Globus pallidus (tissue), 1 donor: ENCODE measurements at places on chromosomes 5 and 9.

GRCh38 chr5:170310256-170310926 is 12.8 kb upstream of the LCP2 start:
- DNase-seq: no peak

- no peak for DNase-seq
Measured at GRCh38 chr9:98765256-98765655, 31.1 kb downstream of the ANKS6 start.

GRCh38 chr5:641331-641765 is 29.2 kb downstream of the CEP72 start:
- DNase-seq: no peak

DNA sequence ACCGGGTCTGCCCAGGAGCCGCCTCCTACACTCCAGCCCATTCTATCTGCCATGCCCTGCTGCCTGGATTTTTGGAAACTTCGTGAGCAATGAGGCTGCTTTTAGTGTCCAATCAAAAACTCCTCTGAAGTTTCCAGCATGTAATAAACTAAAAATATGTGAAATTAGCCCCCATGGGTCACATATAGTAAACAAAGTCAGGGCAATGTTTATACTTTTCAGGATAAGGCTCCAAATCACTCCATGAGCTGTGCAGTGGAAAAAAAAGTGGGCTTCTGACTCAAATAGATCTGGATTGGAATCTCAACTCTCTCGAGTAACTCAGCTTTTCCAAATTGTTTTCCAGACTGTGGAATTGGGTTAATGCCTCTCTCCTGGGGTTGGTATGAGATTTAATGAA is 68.2 kb downstream of the PIK3R1 start:
- no peak for DNase-seq

DNA sequence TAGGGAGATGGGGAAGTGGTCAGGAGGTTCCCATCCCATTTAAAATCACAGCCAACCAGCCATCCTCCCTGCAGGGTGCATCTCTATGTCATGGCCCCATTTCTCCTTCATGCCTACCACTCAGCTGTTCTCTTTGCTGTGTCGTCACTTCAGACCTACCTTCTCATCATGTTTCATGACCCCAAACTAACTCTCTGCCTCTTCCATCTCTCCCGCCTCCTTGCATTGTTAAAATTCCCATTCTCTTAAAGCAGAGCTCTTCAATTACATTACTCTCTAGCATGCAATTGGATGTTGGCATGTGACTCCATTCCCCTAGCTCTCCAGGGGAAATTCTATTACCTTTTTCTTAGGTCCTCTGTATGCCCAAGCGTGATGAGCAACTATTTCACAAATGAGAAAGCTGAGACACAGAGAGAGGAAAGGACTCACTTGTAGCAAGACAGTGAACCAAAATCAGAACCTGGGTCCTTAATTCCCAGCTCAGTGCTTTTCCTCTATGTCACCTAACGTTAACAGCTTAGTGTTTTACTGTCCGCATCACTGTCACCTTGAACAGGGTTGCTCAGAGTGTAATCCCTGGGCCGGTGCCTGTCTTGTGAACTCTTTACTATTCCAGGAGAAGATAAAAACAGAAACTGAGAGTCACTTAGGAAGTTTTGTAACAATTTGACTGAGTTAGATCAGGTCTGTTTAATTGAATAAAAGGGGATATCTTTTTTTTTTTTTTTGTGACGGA is 28.1 kb downstream of the PDE6A start:
- DNase-seq: no peak

- DNase-seq: no peak
Measured at GRCh38 chr5:74949976-74950375, 83.8 kb upstream of the FAM169A start.

DNA sequence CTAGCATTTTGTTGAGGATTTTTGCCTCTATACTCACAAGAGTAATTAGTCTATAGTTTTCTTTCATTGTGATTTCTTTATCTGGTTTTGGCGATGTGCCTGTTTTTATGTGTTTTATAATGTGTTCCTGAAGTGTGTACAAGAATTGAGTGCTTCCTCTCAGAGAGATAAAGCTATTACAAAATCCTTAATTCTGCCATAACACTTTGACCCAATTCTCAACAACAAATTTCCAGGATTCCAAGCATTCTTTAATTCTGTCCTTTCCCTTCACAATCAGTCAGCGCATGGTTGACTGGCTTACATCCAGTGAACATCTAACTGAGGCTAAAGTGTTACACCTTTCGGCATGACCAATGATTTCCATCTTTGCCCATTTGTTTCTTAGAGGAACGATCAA is 282.9 kb upstream of the MVB12B start:
- no peak for DNase-seq

DNA sequence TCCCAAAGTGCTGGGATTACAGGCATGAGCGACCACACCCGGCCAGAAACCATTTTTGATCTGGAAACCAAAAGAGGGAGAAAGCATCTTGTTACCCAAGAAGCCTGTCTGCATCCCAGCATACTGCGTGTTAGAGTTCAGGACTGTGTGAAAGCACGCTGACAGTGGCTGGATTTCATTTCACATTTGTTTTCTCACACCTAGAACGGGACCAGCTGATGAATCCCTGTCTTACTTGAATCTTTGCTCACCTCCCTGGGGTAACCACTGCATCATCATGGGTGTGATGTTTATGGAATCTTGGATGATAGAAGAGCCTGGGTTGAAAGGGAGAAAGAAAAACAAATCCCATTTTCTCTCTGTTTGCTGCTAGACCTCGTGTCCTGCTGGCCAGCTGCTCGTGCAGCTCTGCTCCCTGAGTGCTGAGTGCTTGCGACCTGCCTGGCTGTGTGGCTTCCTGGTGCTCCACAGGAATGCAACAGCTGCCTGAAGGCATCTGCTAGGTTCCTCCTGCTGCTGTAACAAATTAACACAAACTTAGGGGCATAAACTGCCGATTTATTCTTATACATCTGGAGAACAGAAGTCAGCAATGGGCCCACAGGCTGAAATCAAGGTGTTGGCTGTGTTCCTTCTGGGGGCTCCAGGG is 378.3 kb upstream of the DAP start:
- DNase-seq: no peak

- no peak for DNase-seq
Measured at GRCh38 chr9:121711797-121712196, 60.4 kb downstream of the DAB2IP start.

- DNase-seq: no peak
Measured at GRCh38 chr5:105687493-105687892, 1983.2 kb downstream of the EFNA5 start.

- peak; percentile 38 for DNase-seq
Measured at GRCh38 chr5:91182763-91183162, 200.4 kb downstream of the ARRDC3 start.

DNA sequence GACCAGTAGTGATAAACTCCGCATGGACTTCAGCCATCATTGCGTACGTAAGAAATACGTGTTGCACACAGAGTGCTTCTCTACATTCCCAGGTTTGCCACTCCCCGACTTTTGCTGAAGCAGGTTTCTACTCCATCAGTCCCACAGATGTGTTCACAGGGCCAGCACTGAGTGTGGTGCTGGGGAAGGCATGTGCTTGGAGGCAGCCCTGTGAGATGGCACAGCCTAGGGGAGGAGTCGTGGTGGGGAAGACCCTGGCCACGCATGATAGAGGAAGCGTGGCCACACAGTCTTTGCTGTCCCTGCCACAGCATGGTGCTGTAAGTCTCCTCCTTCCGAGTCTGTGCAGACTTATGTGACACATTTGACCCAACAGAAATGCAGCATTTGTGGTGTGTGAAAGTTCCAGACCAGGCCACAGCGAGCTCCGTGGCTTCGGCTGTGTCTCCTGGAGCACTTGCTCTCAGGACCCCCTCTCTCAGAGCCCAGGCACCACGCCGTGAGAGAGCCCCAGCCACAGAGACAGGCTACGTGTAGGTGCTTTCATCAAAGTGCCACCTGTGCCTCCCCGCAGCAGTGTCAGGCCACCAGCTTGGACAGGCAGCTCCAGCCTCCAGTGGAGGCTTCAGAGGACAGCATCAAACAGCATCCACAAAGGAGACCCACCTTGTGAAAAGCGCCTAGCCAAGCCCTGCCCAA is 197.8 kb downstream of the AUH start:
- peak; percentile 33 for DNase-seq

GRCh38 chr5:171965745-171966144 is 40.7 kb downstream of the FBXW11 start:
- DNase-seq: no peak

GRCh38 chr5:147887930-147888329 is 9.4 kb downstream of the SCGB3A2 start:
- no peak for DNase-seq

- peak; percentile 48 for DNase-seq
Measured at GRCh38 chr5:131488463-131488862, 146.6 kb downstream of the RAPGEF6 start.

- DNase-seq: no peak
Measured at GRCh38 chr5:151592855-151593408, 1.8 kb upstream of the FAT2 start.

GRCh38 chr9:123929177-123929869 is 603 bp downstream of the DENND1A start:
- peak; percentile 21 for DNase-seq

- DNase-seq: no peak
Measured at GRCh38 chr9:86713470-86713869, 233.8 kb downstream of the GAS1 start.

DNA sequence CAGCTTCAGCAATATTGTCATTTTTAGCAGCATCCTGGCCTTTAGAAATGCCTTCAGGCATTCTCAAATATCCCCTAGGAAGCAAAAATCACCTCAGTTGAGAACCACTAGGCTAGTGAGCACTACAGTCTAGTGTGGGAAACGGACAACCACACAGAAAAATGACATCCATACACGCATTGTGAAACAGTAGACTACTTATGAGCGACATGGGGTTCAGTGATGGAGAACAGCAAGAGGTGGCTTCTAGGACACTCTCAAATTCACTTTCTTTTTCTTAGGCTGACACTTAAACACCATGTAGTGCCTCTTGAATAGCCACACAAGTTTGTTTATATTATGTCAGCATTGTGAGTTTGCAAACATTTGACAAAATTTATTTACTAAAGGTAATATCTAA is 203.0 kb downstream of the KDM4C start:
- DNase-seq: no peak

DNA sequence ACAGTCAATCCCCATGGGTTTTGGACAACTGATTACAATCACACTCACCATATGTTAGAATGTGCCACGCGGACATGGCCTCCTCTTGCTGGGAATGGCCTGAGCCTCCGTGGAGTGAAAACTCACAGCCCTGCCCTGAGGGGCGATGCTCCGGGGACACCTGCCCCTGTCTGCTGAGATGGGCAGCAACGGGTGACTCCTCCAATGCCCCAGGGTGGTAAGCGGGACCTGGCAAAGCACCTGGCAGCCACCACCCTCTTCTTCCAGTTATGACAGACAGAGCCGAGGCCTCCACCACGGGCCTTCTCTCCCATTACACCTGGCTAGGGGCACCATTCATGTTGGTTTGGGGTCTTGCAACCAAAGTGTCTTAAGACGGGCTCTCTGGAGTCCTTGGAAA is 94.9 kb upstream of the COL5A1 start:
- DNase-seq: no peak

GRCh38 chr9:98572796-98573195 is 135.9 kb downstream of the GABBR2 start:
- DNase-seq: no peak

GRCh38 chr5:118430076-118430475 is 558.3 kb downstream of the DTWD2 start:
- DNase-seq: no peak

- no peak for DNase-seq
Measured at GRCh38 chr5:56535347-56535746, 280.0 kb upstream of the MAP3K1 start.

GRCh38 chr9:14524873-14525515 is 168.2 kb downstream of the ZDHHC21 start:
- DNase-seq: no peak

GRCh38 chr5:115430374-115430773 is 114.2 kb downstream of the FEM1C start:
- DNase-seq: no peak

- no peak for DNase-seq
Measured at GRCh38 chr9:34518896-34519295, 3.9 kb downstream of the ENHO start.

GRCh38 chr5:117594166-117594565 is 1019.5 kb upstream of the SEMA6A start:
- DNase-seq: no peak

DNA sequence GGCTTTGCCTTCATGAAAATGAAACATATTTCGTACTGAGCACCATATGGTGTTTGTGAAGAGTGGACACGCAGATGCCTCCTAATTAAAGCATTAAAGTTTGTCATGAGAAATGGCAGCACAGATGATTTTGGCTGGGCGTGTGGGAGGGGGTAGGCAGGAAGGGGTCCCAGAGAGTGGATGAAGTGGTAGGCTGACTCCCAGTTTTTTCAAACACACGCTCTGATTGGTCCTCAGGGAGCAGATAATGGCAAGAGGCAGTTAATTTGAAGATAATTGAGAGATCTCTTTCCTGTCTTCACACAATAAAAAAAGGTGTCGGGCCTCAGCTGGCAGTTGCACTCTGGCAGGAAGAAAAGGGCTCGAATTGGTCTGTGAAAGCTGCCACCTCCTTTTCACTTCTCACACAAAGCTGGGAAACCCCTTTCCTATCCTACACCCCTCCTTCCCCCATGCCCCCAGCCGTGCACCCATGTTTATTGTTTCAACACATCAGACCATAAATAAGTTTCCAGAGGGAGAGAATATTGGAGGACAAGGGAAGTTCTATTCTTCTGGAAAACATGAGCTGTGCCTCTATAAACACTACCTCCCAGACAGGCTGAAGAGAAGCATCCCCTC is 429.6 kb downstream of the ARHGEF28 start:
- no peak for DNase-seq

- peak; percentile 49 for DNase-seq
Measured at GRCh38 chr9:7266911-7267595, 509.3 kb downstream of the KDM4C start.

GRCh38 chr5:75753182-75753581 is 35.9 kb upstream of the POC5 start:
- DNase-seq: no peak
